ENCODE measurements at places on chromosomes 4 and X.
A peak's percentile ranks its signal among the peaks of the same experiment; 100 is the strongest.

DNA sequence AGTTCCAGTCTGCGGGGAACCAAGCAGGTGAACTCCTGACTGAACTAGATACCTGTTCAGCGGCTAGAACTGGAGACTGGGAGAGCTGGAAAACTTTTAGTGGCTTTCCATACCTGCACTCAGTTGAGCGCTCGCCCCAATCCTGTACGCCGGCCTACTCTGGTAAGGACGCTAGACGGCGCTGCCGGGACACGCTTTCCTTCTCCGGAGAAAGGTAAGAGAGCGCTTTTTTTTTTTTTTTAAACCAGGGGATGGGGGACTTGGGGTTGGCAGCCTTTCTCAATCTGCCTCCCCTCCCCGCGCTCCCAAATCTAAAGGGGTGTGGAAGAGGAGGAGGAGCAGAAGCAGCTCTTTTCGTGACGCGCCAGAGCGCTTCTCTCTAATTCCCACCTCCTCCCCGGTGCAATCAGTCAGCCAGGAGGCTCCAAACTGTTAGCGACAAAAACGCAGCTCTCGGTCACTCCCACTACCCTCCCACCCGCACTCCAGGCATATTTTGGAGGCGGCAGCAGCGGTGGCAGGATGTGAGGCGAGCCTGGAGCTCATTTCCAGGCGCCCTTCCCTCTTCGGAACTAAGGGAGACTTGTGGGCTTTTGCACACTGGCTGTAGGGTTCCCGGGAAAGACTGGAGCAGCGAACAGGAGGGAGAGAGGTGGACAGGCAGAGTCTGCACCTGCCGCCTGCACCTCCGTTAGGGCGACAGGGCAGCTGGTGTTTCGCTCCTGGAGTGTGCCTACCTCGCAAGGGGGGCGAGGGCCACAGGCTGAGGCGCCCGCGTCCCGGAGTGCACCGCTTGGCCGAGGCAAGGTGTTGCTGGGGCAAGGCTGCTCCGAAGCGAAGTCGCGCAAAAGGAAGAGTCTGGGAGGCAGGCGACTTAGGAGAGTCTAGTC lies at the start of gene IL1RAPL2:
Gene IL1RAPL2 (plus strand): TSS at position 409 of the 890 bp plus-strand sequence.
- no peak for DNase-seq

- no peak for DNase-seq
Measured at GRCh38 chr4:67522230-67522629, 23.1 kb downstream of the CENPC start.

DNA sequence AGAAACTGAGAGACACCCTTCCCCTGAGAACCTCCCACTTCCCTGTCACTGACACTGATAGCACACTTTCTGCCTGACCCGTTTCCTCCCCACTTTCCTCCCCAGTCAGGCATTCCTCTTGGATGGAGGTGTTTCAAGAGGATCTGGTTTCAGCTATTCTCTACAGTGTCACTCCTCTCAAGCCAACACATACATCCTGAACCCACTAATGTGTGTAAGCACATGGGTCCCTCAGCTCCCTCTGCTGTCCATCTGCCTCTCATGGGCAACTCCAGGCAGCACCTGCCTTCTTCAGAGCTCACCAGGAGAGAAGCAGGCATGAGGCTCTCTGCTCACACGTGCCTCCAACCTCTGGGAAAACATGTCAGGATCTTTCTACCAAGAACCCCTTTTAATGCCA lies 207.6 kb downstream of the NAF1 start:
- no peak for DNase-seq

DNA sequence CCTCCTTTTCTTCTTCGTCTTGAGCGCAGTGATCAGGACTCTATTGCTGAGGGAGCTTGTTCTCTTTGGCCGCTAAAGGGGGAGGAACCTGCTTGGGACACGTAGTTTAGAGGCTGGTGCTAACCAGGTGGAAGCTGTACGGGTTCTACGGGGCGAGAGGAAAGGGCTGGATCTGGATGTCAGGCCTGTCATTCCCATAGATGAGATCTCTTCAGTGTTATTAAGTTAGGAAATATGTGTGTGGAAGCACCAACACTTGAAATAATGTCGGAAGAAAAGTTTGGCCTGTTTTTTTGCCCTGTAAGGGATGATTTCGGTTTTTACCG lies 643 bp downstream of the SRP72 start:
- no peak for DNase-seq

DNA sequence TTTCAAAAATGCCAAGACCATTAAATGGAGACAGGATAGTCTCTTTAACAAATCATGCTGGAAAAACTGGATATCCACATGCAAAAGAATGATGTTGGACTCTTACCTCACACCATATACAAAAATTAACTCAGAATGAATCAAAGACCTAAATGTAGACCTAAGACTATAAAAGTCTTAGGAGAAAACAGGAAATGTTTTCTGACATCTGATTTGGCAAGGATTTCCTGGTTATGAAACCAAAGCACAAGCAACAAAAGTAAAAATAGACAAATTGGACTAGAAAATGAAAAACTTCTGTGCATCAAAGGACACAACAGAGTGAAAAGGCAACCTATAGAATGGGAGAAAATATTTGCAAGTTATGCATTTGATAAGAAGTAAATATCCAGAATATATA lies 37.6 kb downstream of the ARFIP1 start:
- DNase-seq = no peak

DNA sequence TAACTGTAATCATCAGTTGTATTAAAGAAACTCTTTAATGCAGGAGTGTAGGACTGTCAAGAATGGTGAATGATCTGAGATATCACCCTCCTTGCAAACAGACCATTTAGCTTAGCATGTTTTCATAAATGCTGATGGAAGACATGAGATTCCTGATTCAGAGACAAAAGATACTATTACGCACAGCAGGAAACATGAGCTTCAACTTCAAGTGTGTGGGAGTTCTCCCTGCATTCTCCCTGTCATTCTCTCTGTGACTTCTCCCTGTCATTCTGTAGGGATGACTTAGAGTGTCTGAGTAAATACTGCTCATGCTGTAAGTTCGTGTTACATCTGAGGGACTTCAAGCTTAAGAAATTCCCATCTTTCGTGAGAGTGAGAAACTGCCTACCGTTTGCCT lies 866.0 kb upstream of the PRKX start:
- DNase-seq = no peak

DNA sequence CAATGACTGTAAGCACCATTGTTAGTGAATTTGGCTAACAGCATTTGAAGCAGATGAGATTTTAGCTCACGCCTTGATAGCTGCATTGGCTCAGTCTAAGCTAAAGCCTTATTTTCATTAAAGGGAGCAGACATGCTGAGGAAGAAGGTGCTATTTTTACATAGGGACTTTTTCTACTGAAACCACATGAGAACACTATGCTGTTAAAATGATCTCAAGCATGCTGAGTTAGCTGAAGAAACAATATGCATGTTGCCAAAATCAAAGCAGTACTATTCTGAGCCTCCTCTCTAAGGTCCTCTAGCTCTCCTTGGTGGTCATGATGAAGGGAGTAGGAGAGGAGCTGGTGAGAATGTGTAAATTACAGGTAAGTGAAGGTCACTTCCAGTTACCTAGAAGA lies 134.4 kb upstream of the JADE1 start:
- peak; percentile 17 for DNase-seq

- DNase-seq = no peak
Measured at GRCh38 chr4:156169861-156170260, 216.2 kb upstream of the CTSO start.

GRCh38 chrX:46758163-46758955 lies 559 bp downstream of the SLC9A7 start:
- DNase-seq = no peak

DNA sequence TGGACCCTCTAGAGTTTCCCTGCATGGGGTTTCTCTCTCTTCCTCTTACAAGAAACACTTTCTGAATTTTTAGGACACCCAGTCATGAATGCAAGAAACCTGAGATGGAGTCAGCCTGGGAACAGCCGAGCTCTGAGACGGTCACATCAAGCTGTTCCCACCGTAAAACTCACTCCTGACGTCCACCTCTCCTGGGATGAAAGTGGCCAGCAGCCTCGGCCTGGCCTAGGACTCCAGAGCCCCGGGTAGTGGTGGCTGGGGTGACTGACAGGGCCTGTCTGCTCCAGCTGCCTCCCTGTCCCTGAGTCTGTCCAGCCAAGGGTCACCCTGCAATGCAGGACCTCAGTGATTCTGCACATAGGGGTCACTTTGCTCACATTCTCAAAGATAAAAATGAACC lies 217.8 kb downstream of the SHOX start:
- DNase-seq = no peak

DNA sequence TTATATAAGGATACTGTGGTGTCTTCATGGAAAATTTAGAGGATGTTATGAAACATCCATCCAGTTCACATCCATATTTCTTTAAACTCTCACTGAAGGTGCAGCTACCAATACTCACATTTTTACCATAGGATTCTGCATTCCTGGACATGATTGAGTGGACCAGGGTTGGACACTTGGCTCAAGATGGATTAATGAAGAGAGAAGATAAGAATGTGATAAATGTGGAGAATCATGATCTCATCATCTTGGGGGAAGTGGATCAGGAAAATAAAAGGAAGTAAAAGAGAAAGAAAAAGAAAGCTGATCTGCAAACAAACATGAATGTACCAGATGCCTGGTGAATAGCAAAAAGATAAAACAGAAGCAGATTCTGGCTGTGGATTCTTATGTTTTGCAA lies 175.4 kb downstream of the NPFFR2 start:
- no peak for DNase-seq

GRCh38 chrX:112677167-112677566 lies 2.6 kb downstream of the LHFPL1 start:
- no peak for DNase-seq

DNA sequence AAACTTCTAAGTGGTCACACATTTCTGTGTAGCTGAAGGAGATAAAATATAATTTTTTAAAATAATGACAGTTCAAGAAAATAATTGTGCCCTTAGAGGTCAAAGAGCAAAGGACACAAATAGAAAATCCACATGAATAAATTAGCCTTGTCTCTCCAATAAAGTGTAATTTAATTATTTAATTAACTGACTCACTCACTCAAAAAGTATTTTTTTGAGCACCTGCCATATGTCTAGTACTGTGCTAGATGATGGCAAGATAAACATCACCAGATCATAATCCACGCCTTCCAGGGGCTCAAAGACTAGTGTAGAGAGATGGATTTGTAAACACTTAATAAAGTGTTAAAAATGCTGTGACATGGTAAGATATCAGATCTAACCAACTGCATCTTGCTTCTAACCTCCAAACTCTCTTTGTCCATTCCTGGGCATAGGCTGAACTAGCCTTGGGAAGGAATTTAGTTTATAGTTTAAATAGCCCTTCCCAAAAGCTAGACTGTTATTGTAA lies 112.5 kb downstream of the SCLT1 start:
- DNase-seq = no peak

DNA sequence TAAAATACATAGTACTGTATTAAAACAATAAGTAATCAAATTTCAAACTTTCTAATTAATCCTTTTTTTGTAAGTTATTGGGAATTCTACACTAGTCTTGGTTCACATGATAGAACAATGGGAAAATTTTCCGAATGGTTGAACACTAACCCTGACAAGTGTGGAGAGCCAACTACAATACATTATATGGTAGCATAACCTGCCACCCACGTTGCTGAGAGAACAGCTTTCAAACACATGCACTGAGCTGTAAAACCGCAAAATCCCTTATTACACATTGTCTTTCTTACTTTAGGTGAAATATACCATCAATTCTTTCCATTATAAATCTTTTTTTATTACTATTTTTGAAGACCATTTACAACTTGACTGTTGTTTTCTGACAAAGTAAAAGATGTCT lies 54.7 kb downstream of the ANAPC10 start:
- no peak for DNase-seq

GRCh38 chr4:162675661-162676060 lies 491.0 kb downstream of the NAF1 start:
- no peak for DNase-seq

GRCh38 chr4:83917572-83917971 lies 381.7 kb downstream of the GPAT3 start:
- DNase-seq = no peak

GRCh38 chrX:154596290-154596929 lies 11.5 kb downstream of the CTAG1A start:
- DNase-seq = no peak

GRCh38 chr4:74361671-74362070 lies 3.3 kb upstream of the EREG start:
- DNase-seq = no peak

GRCh38 chr4:68326141-68326540 lies 23.7 kb downstream of the YTHDC1 start:
- no peak for DNase-seq

GRCh38 chr4:57280481-57280880 lies 170.3 kb upstream of the IGFBP7 start:
- no peak for DNase-seq

DNA sequence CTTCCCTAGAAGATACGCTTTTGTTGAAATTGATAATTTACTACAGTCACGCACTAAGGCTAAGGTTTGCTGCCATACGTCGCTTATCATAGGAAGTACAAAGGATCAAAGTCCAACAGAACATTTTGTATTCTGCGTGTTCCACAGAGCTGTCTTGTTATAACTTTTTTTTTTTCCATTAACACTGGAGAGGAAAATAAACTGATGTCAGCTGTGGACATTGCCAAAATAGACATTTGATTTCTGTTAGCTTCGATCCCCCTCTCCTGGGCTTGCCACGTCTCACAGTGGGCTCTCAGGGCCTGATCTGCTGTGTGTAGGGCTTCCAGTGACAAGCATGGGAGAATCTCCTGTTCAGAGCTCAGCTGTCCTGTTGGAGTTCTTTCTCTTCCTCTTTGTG lies 93.3 kb downstream of the SPATA18 start:
- DNase-seq = no peak

- DNase-seq = no peak
Measured at GRCh38 chr4:107050525-107051135, 14.5 kb upstream of the DKK2 start.

DNA sequence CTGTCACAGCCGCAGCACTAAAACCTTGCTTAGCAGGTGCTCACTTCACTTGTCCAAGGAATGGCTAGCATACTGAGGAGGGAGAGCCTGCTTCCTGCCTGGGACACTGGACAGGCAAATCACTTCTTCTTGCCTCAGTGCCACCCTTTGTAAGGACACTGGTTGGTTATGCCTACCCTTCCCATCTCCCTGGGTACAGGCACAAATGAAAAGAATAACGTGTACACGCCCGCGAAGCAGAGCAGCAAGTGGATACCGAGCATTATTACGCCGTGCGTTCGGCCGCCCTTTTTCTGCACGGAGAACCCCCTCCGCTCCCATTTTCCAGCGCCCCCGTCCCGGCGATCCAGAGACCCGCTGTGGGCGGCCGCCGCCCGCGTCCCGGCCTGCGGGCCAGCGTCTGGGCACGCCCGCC lies 338 bp upstream of the KLHL2 start:
- no peak for DNase-seq

DNA sequence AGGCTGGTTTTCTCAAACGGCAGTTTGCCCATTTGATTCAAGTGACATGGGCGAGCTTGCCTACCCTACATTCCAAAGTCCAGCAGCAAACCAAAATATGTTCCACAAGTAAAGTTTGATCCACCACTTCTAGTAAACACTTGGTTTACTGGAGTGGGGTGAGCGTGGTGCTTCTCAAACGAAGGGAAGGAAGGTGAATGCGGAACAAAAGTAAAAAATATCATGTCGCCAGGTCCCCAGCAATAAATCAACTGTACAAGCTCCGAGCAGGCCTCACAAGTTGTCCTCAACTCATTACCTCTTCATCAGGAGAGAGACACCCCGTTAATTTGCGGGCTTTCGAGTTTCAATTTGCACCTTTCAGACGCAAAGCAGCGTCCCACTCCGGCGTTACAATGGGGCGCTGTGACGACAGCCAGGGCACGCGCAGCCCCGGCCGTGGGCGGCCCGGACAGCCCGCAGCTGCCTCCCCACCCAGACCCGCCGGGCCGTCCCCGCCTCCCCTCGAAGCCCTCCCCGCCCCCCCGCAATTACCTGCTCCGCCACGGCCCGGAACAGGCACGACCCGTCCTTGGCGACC lies 1.0 kb downstream of the OTUD4 start:
- DNase-seq = no peak

GRCh38 chr4:123014038-123014437 lies 91.6 kb upstream of the NUDT6 start:
- no peak for DNase-seq
